ENCODE measurements at places on chromosomes 3 and 15. TPM values are rescaled to one million over a fixed set of nuclear protein-coding genes. Genes with fewer than 3 reads are reported as not detected.

DNA sequence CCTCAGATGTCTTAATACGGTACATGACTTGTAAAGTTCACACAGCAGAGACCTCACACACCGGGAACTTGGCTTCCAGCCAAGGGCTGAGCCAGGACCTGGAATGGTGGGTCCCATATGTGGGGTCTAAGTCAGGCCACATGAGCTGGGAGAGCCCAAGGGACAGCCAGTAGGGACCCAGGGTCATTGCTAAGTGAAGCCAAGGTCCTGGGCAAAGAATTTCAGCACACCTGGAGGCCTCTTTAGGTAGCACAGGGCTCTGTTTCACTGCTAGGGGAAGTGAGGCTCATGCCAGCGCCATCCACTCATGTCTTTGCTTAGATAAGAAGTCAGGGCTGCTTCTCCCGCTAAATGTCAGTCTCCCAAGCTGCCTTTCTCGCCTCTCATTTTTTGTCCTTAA, 116.6 kb upstream of the TLE3 start:
- DNase-seq = no peak

DNA sequence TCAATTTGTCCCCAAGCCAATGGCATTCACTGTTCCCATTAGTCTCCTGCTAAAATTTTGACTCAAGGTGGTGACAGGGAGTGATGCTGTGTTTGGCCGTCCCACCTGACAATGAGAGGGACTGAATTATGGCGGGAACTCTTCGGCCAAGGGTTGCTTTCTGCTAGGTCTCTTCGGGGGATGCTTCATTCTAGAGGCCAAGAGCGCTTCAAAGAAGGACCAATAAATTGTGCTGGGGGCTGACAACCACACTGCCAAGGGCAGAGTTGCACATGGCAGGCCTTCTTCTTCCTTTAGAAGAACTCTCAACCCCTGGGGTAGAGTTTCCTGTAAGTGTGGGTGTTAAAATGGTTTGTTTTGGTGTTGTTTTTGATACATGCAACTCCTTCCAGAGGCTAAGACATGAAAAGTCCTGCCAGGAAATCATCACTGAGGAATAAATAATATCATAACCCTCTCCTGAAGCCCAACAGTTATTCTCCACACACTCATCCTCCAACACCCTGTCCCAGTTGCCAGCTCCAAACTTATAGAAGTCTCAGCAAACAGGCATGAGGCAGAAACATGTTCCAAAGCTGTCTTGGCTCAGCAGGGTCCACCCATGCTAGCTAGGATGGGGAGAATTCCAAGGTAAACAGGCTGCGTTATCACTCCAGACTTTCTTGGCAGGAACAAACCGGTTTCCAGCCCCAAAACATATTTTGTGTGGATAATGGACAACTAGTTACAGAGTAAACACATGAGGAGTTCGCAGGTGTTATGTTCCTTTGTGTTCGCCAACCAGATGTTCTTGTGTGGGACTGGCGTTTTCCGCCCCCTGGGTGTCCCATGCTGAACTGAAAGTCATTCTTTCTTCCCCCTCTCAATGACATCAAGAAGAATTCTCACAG, 396.7 kb upstream of the RGMA start:
- DNase-seq = peak; percentile 68

- no peak for DNase-seq
Observed at GRCh38 chr3:45665101-45665572, 24.1 kb upstream of the SACM1L start.

DNA sequence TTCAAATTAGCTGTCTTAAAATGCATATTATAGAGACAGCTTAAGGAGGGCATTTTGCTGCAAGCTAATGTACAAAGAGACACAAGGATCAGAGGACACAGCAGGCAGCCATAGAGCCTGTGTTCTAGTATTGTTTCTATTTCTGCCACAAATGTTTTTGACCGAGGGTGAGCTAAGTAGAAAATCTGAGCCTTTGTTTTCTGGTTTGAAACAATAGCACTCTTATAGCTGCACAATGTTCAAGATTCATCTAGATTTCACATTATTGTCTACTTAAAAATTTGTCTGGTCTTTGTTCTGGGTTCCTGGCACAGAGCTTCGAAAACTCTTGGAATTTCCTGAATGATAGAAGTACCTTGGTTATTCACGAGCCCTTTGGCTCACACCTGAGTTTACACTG, 40.0 kb upstream of the TUSC7 start:
- no peak for DNase-seq

GRCh38 chr15:89090791-89091626, 2.8 kb downstream of the ABHD2 start:
- DNase-seq = no peak

- no peak for DNase-seq
Observed at GRCh38 chr15:78873793-78874765, 1.4 kb downstream of the MORF4L1 start.

DNA sequence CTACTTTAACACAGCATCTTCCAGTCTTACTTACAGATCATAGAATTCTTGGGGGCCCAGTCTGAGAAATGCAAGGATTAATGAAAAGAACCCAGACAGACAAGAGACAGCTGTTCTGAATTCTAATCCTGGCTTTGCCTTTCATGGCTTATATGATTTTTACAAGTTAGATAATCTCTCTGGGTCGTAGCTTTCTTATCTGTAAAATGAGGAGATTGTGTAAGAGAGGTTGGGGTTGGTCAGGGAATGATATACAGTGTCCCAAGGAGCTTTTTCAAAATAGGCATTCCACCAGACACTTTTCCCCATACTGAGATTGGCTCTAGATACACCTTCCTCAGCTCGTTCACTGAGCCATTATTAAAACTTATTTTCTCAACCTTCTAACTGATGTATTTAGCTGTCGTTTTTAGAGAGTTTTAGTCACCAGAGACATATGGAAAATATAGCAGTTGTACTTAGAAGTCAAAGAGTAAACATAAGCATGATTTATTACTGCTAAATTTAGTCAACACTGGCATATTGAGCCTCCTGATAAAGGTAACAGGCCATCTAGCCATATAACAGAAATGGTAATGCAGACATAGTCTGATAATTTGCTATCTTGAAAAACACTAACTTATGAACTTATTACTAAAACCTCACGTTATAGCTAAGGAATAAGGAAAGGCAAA, 163.0 kb upstream of the MLF1 start:
- no peak for DNase-seq

DNA sequence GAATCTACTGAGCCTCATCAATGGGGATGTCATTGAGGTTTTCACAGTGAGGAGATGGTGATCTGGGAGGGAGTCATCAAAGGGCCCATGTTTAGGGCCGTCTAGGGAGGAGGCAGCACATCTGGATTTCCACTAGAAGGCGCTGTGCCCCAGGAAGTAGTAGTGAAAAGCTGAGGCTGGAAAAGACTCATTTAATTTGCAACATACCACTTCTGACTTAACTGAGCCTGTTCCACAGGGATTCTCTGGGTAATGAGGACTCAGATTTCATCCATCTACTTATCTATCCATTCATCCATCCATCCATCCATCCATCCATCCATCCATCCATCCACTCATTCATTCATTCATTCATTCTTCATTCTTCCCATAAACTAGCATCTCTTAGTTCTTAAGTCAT, 17.4 kb upstream of the SHF start:
- DNase-seq = no peak

- DNase-seq = no peak
Observed at GRCh38 chr3:193828477-193828876, 235.5 kb downstream of the OPA1 start.

DNA sequence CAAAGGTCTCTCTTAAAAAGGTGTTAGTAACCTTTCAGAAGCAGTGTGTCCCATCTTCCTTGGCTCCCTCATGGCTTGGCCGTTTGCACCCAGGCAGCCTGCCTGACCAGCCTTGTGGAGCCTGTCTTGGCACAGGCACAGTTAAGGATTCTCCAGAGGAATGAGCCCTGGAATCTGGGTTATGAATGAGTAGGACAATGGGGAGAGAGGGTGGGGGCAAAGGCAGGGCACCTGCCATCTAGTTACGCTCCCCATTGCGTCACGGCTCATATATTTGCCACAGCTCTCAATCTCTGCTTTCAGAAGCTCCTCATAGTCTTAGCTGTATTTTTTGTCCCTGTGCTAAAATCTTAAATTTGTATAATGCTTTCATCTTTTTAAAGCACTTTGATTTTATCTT, 50.6 kb downstream of the WDR76 start:
- DNase-seq = no peak

DNA sequence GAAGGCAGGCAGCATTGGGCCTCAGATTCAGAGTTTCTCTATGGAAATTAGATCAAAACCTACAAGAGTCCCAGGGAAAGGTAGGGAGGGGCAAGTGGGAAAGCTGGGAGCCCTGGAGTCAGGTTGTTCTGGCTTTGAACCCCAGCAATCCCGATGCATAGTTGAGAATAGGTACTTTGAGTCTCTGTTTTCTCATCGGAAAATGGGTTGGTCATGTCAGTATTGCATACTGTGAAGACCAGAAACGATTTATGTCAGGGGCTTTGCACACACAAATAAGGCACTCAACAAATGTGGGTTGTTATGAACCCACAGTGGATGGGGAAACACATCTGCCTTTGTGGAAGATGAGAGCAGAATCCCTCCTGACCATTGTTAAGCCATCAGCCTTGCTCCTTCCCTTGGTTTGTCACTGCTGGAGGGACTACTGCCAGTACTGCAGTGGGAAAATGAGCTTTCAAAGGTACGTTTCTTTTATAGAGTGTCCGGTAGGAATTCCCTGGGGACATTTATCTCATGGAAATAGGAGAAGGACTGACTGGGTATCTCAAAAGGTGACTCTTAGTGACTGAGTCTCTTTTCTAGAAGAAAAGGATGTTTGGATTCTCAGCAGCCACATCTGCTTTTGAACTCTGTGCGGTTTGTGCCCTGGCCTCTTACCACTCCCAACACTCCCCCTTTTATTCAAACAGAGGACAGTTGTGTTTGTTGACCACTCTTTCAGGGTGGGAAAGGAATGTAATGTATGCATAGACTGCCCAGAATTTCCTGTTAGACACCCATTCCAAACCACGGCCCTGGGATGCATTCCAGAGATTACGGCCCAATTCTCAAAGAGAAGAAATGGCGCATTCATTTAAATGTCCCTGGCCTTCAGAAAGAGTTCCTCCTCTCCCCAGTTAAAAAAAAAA, 54.6 kb upstream of the VILL start:
- no peak for DNase-seq

GRCh38 chr3:17965331-17965730, 222.9 kb upstream of the TBC1D5 start:
- DNase-seq = no peak

DNA sequence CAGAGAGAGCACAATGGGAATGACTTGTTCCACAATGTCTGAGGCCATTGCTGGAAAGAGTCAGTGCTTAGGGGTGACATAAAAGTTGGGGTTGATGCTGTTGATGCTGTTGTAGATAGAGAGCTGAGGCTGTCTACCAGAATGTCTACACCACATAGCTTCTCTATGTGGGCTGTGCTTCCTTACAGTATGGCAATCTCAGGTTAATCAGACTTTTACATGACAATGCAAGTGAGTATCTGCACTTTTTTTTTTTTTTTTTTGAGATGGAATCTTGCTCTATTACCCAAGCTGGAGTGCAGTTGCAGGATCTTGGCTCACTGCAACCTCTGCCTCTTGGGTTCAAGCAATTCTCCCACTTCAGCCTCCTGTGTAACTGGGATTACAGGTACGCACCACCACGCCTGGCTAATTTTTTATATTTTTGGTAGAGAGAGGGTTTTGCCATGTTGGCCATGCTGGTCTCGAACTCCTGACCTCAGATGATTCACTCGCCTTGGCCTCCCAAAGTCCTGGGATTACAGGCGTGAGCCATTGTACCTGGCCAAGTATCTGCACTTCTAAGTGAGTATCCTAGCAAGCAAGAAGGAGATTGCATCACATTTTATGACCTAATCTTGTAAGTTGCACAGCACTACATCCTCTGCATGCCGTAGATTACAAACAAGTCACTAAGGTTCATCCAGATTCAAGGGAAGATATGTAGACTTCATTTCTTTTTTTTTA, 28.7 kb downstream of the DLEC1 start:
- no peak for DNase-seq

DNA sequence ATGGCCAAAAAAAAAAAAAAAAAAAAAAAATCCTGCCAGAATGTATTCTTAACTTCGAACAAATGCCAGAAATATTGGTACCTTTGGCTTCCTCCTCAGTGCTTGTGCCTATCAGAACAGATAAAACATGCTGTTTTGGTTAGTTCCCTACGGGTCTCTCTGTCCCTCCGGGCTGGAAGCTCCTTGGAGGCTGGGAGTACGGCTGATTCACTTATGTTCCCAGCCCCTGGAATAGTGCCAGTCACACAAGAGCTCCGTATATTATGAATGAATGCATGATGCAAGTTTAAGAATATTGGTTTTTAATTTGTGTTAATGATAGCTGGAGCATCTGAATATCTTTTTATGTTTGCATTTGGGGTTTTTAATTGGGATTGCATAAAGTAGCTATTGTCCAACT, 44.0 kb downstream of the NR2F2 start:
- no peak for DNase-seq

GRCh38 chr3:117798221-117798620, 1088.6 kb downstream of the TUSC7 start:
- DNase-seq = no peak

DNA sequence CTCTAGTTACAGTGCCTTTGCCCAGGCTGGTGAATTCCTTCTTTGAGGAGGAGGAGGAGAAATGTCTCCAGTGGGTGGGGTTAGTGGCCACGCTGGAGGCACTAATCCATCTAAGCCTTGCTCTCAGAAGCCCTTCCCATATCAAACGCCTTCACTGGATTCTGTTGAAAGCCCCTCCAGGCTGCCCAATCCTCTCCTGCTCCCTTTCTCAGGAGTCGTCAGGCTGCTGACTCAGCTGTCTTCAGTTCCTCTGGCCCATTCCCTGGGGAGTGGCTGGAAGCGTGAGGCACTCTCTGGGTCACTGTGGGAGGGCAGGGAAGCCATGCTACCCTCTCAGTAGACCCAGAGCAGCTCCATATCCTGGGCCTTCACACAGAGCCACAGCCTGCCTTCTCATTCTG, 2.7 kb downstream of the AP2M1 start:
- DNase-seq = no peak

- DNase-seq = no peak
Observed at GRCh38 chr3:156906275-156906674, 80.1 kb downstream of the LEKR1 start.

DNA sequence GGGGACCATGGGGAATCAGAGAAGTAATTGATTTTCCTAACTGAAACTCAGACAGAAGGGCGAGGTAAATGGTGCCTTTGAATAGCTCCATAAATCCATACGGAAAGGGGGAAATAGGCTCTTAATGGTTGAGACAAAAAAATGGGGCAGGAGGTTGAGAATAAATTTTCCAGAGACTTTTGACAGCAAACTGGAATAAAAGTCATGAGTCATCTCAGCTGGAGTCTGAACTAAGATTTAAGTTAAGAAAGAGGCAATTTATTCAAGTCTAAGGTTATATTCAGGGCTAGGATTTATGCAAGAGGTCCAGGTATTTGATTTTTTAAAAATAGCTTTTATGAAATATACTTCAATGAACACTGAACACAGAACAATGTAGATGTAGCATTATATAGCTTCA, 238.7 kb upstream of the RORA start:
- DNase-seq = no peak

- DNase-seq = no peak
Observed at GRCh38 chr3:56883828-56884227, 82.1 kb upstream of the ARHGEF3 start.

ATP10A gene
- 5.7 TPM for total RNA-seq

SRPRB gene
- 27.8 TPM for total RNA-seq

ADAMTS7 gene
- 16.6 TPM for total RNA-seq

CACNA1D gene
- total RNA-seq = 13.0 TPM

FBXW12 gene
- total RNA-seq = 0.27 TPM

EAF2 gene
- 7.1 TPM for total RNA-seq

ACP3 gene
- total RNA-seq = 2.9 TPM

ADCY5 gene
- 16.8 TPM for total RNA-seq

CYP19A1 gene
- total RNA-seq = 24.0 TPM

ADAMTS17 gene
- 2.3 TPM for total RNA-seq

DGKG gene
- total RNA-seq = 2.1 TPM

CFAP100 gene
- 1.5 TPM for total RNA-seq
